ENCODE measurements at places on chromosomes 4 and X. TPM values are rescaled to one million over a fixed set of nuclear protein-coding genes. Genes with fewer than 3 reads are reported as not detected.

Gene ARMCX6
- total RNA-seq: 31.6 TPM

Gene GPR82
- total RNA-seq: not detected

DNA sequence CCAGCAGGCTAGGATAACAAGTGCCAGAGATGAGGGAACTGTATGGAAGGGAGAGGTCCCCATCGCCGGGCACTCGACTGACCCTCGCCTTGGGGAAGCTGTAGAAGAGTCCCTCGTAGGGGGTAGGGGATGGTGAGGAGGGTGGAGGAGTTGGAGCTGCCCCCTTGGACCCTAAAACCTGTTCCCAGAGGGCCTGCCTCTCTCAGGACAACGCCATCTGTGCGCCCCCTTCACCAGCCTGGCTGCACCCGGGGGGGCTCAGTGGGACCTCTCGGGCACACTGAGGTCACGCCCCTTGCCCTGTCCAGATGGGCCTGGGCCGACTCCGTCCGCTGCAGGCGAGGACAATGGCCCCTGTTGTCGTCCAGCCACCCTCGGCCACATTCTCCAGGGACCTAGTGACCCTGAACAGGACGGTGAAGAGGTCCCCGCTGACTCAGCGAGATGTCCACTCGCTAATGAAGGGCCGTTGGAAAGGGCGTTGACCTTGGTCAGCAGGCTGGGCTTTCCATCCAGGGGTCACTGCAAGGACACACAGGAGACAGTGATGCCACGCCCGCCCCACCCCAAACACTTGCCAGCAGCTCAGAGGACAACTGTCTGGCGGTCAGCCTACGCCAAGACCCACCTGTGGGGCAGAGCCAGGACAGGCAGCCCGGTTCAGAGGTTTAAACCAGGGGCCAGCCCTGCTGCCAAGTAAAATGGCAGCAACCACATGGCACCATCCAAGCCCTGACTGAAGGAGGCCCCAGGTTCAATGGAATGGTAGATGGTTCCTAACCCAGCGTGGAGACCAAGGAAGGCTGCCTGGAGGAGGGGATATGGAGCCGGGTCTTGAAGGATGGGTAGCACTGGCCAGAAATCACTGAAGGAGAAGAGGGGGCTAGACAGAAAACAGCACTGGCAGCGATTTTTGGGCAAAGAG is 51.2 kb downstream of the HMX1 start:
- DNase-seq: no peak

DNA sequence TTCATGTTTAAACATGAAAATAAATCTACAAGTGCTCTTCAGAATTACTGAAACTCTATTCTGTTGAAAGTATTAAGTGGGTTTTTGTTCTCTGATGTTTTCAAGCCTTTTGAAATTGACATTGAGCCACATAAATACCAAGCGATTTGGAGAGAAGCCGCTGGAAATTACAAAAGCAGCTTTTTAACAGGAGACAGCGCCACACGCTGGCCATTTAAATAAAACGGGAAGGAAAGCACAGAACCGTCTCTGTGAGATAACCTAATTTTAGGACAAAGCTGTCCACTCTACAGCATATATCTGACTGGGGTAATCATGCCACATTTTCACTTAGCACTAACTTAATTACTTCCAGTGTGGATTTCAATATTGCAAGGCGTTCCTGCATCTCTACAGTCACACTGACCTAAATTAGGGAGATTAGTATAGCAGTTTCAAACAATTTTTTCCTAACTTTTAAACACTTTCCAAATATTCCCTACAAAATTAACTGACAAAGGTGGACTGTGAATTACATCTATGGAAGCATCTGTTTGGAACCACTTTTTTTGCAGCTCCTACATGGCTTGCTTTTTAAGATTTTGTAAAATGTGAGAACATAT is 6.8 kb upstream of the ANOS1 start:
- DNase-seq: peak; percentile 49

DNA sequence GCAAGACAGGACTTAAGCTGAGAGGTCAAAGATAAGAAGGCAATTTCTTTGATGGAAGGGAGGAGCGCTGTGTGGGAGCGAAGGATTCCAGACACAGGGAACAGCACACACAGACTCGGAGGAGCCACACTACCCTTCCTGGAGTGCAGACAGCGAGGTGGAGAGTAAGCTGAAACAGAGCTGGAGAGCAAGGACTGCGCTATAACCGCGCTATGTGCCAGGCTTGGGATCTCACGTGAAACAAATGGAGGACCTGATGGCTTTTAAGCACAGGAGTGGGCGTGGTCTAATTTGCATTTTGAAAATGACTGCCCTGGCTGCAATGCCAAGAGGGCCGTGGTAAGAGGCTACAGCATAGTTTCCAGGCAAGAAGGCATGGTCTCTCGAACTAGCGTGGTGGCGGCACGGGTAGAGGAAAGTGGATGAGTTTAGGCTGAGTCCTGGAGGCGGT is 113.9 kb upstream of the SORBS2 start:
- no peak for DNase-seq

Gene GDI1
- total RNA-seq: 96.9 TPM

- peak; percentile 64 for DNase-seq
These were observed 270.3 kb downstream of the DTHD1 start for GRCh38 chr4:36551697-36552214.

Gene NR0B1
- not detected for total RNA-seq

Gene NDUFC1
- 44.2 TPM for total RNA-seq

Gene CXorf51B
- not detected for total RNA-seq
